ENCODE measurements at places on chromosomes 7 and 10.

DNA sequence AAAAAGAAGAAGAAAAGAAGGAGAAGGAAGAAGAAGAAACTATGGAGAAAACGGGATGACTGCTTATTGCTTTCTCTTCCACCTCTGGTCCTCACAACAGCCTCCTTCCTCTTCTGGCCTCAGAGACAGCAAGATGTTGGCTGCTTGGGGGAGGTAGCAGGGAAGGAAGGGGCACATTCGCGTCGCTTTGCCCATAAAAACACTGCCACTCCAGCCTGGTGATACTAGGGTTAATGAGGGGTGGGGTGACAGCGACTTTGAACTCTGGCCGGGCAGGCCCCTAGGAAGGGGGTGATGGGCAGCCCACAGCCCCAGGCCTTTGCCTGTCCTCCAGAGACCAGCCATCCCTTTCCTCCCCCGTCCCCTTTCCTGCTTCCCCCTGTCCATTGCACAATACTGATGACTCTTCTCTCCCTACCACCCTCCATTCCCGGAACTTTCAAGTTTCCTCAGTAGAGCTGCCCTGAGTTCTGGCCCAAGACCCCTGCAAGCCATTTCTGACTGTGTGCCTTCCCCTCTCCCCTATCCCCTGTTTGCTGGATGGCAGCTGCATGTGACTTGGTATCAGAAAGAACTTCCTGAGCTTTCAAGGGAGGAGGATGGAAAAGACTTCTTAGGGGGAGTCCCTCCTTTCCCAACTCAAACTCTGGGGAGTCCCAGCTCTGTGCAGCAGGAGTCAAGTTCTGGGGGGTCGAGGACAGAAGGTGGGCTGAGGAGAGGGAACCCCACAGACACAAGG, 2.2 kb upstream of the CUEDC2 start:
- DNase-seq = no peak

GRCh38 chr10:48533951-48534720, 70.7 kb downstream of the ARHGAP22 start:
- no peak for DNase-seq

- DNase-seq = no peak
Observed at GRCh38 chr10:121683816-121684215, 85.6 kb upstream of the FGFR2 start.

DNA sequence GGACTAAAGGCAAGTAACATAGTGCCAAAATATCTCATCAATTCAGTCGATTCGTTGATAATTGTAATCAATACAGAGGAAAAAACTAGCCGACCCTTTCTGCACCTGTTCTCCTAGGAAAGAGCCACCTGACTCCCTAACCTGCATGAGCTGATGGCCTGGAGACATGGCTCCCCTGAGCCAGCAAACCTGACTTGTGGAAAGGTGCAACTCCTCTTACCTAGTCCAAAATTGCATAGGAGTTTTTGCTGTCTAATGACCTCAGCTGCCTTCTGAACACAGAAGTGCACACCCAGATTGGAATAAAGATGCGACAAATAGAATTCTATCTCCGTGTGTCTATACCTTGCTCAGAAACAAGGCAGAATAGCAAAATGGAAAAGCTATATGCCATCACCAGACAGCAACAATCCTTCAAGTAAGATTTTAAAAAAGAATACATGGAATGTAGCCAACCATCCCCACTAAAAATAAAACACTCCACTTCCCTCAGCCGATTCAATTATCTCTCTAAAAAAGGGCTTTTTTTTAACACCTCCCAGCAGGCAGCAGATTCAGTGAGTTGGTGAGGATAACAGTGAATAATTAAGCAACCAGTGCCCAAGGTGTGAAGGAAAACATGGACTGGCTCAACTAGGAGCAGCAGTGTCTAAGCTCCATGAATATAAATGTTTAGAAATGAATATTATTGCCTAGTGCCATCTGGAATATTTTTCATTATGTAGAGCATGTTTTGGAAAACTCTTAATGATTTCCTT, 26.6 kb upstream of the LMTK2 start:
- no peak for DNase-seq

GRCh38 chr7:46139079-46139478, 218.0 kb upstream of the IGFBP3 start:
- DNase-seq = no peak

- DNase-seq = no peak
Observed at GRCh38 chr7:47827351-47827756, 120.9 kb downstream of the PKD1L1 start.

DNA sequence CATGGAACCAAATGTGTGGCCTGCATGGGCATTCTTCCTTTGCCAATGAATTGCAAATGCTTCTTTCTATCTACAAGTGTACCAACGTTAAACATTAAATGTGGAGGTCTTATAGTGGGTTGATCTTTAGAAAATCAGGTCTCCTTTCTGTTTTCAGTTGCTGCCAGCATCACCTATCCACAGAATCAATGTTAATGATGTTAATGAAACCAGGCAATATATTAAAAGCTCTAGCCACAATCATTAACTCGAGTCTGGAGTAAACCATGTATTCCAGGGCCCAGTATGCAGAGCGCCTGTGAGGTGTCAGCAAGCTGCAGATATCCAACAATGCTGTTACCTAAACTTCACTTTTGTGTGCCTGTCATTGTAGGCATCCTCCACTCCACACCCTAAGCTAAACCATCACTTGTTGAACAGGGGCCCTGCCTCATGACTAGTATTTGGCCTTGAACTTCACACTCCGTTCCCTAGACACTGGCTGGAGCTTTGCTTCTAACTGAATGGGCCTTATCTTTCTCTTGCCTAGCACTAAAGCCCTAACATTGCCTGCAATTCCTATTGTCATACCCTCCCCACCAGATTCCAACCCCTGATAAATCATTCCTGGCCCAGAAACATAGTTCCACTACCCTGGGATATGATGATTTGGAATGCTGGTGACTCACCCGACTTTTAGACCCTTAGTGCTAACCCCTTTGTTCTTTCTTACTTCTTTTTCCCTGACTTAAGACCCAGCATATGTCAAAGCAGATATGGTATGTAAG, 24.3 kb upstream of the ITGB8 start:
- DNase-seq = no peak

- no peak for DNase-seq
Observed at GRCh38 chr7:41996381-41997035, 240.5 kb downstream of the GLI3 start.

GRCh38 chr7:158311791-158312190, 275.8 kb downstream of the PTPRN2 start:
- DNase-seq = no peak

DNA sequence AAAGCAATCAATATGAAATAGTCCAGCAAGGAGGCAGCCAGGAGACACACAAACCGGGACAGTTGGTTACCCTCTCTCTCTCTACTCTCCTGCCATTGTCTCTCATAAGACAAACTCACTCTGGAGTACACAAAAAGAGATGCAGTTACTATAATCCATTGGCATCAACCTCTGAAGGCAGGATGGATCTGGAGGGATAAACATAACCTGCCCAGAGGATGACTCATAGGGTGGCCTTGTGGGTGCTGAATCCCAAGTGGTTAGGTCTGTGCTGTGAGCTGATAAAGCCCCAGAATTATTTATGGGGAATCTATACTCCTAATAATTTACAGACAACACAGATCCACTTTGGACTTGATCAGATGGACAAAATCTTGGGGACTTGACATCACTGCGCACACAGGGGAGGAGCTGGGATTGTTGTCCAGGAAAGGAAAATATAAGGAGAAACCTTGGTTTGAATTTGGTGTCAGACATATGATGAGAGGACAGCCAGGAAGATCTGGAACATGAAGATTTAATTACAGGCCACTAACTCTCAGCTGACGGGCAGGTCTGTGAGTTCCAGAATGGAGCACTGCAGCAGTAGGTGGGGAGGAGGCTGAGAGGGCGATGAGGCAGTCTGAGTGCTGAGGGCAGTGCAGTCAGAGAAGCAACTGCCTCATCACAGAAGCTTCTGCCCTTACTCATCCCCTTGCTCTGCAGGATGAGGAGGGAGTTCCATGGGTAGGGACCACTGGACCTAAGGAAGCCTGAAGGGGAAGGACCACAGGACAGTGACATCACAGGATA, 113.9 kb upstream of the PRSS58 start:
- DNase-seq = no peak

DNA sequence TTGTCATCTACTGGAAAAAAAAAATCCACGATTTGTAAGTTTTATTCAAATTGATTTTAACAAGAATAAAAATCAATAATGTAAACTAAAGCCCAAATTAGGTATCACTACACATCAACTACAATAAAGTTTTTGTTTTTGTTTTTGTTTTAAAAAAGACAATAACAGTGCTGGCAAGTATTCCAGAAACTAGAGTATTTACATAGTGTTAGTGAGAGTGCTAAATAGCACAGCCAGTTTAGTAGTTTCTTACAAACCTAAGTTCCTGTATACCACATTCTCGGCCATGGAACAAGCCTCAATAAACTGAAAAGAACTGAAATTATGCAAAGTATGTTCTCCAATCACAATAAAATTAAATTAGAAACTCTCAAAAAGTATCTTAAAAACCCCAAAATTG, 8.1 kb downstream of the ARHGAP12 start:
- no peak for DNase-seq

DNA sequence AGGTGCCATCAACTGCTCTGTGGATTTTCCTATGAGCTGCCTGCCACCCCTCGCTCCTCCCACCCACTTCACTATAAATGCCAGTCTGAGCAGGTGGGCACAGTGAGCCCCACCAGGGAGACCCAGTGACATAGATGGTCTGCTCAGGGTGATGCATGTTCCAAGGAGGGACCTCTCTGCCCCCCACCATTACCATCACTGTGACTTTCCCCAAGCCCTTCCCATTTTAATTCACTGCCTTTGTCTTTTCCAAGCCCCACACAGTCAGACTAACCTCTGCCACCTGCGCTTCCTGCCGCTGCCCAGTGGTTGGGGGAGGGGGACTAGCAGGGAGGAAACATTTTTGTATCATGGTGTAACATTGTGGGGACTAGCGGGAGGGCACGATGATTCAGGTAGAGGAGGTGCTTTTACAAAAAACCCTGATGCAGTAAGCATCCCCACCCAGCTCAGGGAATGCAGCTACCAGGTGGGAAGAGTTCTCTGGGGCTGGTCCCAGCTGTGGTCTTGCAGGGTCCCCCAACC, 24.6 kb downstream of the PRSS2 start:
- no peak for DNase-seq

- no peak for DNase-seq
Observed at GRCh38 chr10:77310288-77310840, 327.2 kb downstream of the KCNMA1 start.

DNA sequence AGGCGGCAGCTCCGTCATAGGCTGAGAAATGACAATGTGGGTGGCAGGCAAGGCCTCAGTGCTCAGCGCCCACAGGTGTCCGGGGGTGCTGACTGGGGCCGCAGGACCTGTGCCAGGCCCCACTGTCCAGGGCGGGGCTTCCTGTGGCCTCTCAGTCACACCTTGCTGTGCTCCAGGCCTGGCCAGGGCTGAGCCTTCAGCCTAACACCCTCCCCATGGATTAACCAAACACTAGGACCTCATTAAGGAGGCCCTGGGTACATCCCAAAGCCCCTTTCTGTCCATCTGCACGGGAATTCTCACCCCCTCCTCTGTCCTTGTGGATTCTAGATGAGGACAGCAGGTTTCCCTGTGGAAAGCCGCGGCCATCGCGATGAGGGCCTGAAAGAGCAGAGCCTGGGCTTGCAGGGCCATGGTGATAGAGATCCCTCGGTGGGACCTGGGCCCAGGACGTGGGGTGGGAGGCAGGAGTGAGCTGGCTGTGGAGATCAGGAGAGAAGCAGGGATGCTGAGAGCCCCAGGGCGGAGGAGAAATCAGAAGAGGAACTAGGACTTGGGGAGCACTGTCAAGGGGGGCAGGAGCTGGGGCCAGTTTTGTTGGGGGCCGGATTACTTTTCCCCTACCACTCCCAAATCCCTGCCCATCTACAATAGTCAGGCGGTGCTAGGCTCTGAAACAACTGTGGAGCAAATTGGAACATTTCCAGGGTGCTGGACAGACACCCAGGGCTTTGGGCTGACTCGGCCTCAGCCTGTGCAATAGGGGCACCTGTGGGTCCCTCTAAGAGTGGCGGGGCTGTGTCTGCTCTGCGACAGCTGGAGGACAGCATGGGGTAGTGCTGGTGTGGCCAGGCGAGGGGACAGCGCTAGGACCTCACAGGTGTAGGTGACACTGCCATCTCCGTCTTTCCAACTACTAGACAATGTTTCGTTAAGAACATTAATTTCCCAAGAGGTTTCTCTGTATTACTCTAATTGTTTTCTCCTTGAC, 23.3 kb upstream of the MNX1 start:
- DNase-seq = no peak

- no peak for DNase-seq
Observed at GRCh38 chr7:71601851-71602250, 469.9 kb downstream of the GALNT17 start.

- no peak for DNase-seq
Observed at GRCh38 chr7:95536656-95537311, 51.0 kb downstream of the ASB4 start.

GRCh38 chr10:91865562-91866081, 43.7 kb downstream of the FGFBP3 start:
- no peak for DNase-seq

GRCh38 chr7:87833130-87833529, 43.0 kb downstream of the SLC25A40 start:
- no peak for DNase-seq

- DNase-seq = no peak
Observed at GRCh38 chr10:51743146-51743545, 43.8 kb upstream of the CSTF2T start.

DNA sequence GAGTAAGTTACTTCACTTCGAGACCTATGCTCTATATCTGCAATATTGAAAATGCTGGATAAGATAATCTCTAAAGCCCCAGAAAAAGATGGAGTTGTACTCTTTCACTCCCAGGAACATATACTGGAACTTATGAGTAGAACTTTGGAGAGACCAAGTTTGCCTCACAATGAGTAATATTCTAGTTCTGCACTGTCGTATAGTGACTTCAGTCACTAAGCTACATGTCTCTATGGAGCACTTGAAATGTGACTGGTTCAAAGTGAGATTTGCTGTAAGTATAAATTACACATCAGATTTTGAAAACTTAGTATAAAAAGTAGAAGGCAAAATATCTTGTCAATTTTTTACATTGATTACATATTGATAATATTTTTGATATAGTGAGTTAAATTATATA, 116.4 kb downstream of the PTEN start:
- no peak for DNase-seq

GRCh38 chr7:140638173-140638791, 2.3 kb downstream of the DENND2A start:
- DNase-seq = no peak

- no peak for DNase-seq
Observed at GRCh38 chr7:122304319-122304975, at the start of gene FEZF1. Gene FEZF1 (minus strand): TSS chr7:122304750. CDS start chr7:122304437, 313 bp downstream.
